Activated CD8-positive, alpha-beta memory T cell treated with anti-CD3 and anti-CD28 coated beads for 4 hours (primary cell): ENCODE measurements at places on chromosomes 7 and 10.

DNA sequence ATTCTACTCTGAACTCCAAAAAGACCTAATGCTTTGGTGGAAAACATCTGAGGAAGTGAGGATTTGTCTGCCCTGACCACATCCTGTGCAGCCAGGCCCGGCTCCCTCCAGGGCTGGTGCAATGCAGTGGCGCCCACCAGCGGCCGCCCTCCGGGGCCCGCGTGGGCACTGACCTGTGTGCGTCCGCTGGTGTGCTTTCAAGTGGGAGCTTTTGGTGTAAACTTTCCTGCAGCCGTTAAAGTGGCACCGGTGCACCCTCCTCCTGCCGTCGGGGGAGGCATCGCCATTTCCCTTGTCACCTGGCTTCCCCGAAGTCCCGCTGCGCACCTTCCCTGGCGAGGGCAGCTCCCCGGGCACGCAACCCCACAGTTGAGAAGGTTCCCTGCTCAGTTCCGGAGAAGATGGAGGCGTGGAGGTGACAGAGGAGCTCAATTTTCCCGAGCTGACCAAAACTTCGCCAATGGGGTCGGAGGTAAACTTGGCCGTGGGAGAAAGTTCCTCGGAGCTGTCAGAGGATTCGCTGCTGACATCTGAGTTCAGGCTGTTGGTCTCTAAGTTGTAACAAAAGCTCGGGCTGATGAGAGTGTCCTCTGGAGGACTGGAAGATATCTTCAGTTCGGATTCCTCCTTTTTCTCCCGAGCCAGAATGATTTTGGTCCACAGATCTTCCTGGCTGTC, 3.4 kb downstream of the KLF6 start:
- DNase-seq, result no peak

- no peak for DNase-seq
These were observed 25.8 kb upstream of the PCGF5 start for GRCh38 chr10:91194497-91195179.

DNA sequence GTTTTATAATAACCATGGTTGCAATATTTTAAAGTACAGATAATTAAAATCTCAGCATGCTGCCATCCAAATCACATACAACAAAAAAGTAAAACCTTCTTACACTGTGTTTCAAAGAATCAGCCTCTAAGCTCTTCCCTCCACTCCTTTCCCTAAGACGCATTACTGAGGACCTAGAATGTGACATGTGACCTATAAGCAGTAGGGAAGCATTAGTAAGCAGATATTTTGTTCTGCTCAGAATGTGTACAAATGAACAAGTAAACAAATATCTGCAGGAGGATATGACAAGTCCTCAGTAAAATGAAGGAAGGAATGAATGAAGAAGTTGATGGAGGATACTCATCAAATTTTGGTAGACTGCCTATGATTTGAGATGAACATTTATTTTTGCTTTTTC, 49.1 kb downstream of the RAB11FIP2 start:
- DNase-seq, result no peak

DNA sequence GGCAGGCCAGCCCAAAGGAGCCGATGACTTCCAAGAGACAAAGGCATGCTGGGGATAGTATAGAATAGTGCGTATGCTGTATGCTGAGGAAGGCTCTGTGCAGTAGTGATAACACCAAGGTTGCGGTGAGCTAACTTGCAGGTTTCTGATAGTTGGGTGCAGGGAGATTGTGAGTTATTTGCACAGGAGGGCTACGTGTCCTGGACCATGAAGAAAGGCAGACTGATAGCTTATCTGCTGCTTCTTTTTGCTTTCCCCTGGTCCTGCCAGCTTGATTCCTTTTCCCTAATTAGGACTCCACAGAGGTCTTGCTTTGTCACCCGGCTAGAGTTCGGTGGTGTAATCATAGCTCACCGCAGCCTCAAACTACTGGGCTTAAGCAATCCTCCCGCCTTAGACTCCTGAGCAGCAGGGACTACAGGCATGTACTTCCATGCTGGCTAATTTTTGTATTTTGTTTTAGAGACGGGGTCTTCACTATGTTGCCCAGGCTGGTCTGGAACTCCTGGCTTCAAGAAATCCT, 43.9 kb upstream of the ARHGAP12 start:
- no peak for DNase-seq
